ENCODE measurements at places on chromosomes 16 and 17.

DNA sequence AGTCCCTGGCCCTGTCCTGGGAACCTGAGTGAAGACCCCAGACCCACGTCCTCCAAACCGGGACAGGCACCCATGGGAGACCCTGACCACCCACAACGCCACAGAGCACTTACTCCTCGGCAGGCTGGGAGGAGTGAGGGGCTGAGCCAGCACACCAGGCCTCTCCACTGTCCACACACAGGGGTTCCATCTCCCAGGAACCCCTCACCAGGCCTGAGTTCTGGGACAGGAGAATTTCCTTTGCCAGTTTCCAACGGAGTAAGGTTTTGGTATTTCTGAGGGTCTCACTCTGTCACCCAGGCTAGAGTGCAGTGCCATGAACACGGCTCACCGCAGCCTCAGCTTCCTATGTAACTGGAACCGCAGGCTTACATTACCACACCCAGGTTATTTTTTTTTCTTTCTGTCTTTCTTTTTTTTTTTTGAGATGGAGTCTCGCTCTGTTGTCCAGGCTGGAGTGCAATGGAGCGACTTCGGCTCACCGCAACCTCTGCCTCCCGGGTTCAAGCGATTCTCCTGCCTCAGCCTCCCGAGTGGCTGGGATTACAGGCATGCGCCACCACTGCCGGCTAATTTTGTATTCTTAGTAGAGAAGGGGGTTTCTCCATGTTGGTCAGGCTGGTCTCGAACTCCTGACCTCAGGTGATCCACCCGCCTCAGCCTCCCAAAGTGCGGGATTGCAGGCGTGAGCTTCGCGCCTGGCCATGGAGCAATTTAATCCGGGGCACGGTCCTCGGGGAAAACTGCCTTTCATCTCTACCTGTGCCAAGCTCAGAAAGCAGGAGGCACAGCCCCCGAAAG lies 1.6 kb downstream of the PGAP6 start:
- no peak for DNase-seq

DNA sequence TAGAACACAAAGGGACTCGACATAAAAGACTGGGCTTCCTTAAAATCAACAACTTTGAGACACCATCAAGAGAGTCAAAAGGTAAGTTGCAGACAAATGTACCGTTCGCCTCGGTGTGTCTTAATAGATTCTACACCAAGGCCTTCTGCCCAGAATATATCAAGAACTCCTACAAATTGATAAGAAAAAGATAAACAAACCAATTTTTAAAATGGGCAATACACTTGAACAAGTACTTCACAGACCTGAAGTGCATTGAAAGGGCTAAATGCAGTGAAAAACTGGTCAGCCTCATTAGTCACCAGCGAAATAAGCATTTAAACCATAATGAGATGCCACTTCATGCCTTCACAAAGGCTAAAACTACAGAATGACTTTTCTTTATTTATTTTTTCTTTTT lies 20.4 kb upstream of the BAHCC1 start:
- no peak for DNase-seq

DNA sequence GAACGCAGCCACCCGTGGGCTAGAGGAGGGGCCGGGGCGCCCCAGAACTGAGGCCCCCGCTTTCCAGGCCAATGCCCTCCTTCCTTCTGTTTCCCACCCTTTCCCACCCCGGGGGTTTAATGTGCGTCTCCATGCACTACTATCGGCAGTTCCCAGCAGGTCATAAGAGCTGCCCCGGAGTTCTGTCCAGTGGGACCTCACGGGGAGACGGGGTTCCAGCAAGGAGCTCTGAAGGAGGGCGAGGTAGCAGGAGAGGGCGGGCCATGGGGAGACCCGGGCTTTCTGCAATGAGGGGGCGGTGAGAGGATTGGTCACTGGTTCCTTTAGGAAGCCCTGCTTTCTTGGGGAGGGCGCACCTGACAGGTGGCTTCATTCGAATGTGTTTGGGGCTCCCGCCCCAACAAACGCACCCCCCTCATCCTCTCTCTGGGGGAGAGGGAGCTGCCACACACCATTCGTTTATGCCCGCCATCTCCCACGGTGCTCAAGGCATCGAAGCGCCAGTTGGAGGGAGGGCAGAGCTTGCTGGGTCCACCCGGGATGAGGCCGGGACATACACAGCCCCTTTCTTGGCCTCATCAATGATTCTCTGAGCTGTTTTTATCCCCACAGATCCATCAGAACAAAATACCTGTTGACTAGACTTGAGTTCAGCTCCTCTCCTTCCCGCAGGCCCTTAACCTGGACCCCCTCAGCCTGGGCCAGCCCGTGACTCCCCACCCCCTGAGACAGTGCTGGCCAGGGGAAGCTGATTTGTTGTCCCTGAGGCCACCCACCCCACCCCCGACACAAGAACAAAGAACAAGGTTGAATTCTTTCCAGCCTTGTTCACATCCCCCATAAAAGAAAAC lies 44.1 kb downstream of the SLC7A5 start:
- DNase-seq, result no peak

DNA sequence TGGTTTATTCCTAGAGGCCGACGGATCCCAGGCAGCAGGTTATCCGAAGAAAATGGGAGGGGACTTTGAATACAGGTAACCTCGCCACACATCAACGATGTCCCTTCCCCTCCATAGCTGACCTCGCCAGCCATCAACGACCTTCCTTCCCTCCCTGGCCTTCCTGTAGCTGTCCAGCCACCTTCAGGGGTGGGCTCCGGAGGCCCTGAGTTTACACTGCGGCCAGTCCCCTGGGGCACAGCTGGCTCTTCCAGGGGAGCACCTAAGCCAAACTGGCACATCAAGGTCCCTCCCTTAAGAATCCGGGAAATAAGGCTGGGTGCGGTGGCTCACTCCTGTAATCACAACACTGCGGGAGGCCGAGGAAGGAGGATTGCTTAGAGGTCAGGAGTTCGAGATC lies 10.1 kb upstream of the RPH3AL start:
- no peak for DNase-seq

GRCh38 chr16:5598793-5599192 lies 501.2 kb upstream of the EEF2KMT start:
- no peak for DNase-seq

DNA sequence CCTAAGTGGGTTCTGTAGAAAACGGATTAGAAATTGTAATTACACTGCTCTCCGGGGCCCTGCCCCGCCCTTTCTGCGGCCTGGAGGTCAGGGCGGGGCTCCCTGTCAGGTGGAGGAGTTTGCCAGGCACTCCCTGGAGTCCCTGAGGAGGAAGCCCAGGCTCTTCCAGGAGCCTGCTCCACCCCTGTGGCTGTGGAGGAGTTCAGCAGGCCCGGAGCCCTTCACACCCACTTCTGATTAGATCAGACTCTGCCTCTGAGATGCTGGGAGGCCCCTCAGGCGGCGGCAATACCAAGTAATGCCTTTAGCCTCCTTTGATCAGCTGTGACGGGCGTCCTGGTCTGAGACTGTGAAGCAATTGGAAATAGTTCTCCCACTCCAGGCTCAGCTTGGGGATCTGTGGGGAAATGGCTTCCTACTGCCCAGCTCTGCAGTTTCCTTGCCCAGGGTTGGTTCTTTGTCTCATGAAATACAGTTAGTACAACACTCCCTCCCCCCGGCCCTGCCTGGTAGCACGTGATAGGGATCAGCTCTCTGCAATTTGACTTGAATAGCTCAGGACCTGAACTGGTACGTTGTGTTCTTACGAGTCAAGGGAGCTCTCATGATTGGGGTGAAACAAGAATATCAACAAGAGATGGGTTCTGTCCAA lies 22.3 kb downstream of the BAIAP2 start:
- DNase-seq, result no peak

DNA sequence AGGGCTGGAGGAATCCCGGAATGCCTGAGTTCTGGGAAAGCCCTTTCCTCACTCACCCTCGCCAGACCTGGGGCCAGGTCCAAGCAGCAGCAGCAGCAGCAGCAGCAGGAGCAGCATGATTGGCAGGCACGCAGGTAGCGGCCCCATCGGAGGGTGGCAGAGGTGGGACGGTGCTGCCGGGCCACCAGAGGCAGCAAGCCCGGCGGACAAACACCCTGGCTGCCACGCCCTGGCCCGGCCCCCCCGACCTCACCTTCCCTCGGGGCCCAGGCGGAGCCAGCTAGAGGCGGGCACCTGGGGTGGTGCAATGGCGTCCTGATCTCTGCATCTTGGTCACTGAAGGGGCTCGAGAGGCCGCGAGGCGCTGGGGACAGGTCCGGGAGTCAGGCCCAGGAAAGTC lies 122.4 kb downstream of the LAT start:
- DNase-seq, result no peak
